Activated CD4-positive, CD25-positive, alpha-beta regulatory T cell (primary cell): ENCODE measurements at places on chromosomes 11 and 22.

- no peak for DNase-seq
Measured at GRCh38 chr11:67111261-67111660, 7.8 kb upstream of the KDM2A start.

DNA sequence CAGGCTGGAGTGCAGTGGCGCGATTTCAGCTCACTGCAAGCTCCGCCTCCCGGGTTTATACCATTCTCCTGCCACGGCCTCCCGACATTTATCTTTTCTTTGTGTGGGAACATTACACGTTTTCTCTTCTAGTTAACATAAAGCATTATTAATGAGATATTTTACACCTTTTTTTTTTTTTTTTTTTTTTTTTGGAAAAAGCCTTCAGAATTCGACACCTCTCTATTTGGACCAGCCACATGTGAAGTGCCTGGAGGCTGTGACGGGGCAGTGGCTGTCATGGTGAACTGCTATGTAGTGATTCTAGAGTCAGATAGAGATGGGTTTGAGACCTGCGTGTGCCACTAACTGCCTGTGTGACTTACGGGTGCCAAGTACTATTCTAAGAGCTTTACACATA, 64.3 kb downstream of the SMIM38 start:
- no peak for DNase-seq

DNA sequence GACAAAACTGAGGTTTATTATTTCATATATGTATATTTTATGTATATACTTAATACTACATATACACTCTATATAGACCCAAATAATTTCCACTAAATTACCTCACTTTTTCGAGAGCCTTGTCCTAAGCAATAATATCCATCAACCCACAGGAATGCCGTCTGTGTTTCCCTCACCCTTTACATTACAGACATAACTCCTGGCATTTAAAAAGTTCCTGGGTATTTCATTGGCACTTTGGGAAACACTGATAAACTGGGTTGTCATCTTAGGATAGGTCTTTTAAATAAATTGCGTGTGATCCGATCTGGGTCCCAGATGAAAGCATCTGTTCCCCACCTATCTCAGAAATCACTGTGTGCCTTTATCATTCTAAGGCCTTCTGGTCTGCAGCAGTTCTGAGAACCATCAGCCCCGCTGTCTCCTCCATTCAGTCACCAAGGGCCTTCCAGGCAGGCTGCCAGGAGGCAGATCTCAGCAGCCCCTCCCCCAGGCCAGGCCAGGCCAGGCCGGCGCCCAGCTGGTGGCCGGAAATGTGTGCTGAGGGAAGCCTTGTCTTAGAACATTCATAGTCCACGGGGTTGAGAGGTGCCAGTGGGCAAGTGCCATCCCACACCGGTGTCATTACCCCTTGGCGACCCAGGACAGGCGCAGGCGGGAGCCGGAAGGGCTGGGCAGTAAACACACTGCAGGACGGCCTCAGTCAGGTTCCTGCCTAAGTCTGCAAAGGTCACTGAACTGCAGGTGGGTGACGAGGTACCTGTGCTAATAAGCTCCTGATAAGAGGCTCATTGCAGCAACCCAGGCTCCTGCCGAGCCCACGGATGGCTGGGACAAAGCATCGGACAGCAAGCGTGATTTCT, 3.3 kb downstream of the FGF19 start:
- DNase-seq, result no peak

DNA sequence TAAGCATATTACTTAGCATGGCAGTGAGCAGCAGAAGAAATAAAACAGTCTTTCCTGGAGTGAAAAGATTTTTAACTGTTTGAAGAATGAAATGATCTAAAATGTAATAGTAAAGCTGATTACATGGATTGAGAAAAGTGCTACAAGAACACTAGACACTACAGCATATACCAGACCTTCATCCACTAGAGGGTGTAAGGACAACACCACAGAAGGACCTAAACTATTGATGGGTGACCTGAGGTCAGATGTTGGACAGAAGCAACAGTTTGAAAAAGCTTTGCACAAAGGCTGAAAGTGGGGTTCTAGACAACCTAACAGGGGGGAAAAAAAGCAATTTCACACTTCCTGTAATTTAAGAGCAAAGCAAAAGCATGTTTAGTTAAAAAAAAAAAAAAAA, 97.7 kb downstream of the RBFOX2 start:
- no peak for DNase-seq

DNA sequence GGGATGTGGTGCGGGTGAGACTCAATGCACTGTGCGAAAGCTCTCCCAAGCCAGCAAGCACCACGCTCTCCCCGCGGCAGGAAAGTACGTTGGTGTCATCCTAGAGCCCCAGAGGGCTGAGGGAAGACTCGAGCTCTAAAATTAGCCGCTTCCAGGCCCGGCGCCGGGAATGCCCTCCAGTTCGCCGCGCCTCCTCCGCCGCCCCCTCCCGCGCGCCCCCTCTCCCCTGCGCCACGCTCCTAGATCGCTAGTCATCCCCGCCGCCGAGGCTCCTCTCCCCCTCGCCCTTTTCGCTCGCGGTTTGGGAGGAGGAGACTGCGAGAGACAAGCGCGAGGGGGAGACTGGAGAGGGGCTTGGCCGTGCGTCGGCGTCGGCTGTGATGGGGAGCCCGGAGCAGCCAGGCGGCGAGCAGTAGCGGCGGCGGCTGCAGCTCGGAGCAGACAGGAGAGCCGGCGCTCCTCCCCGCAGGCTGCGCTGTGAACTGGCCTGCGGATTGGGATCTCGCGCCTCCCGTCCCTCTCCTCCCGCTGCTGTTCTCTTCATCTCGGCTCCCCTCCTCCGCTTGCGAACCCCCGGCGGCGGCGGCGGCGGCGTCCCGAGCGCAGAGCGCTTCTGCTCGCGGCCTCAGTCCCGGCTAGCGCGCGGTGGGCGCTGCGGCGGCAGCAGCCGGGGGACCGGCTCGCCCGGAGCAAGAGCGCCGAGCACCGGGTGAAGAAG, at the start of gene FAT3:
Gene FAT3, plus strand, starts transcription at position 412 of the 718 bp plus-strand sequence. CDS start 127,295 bp downstream, outside the sequence.
- DNase-seq, result no peak

GRCh38 chr11:8638300-8638699, 44.2 kb downstream of the TRIM66 start:
- DNase-seq, result no peak

DNA sequence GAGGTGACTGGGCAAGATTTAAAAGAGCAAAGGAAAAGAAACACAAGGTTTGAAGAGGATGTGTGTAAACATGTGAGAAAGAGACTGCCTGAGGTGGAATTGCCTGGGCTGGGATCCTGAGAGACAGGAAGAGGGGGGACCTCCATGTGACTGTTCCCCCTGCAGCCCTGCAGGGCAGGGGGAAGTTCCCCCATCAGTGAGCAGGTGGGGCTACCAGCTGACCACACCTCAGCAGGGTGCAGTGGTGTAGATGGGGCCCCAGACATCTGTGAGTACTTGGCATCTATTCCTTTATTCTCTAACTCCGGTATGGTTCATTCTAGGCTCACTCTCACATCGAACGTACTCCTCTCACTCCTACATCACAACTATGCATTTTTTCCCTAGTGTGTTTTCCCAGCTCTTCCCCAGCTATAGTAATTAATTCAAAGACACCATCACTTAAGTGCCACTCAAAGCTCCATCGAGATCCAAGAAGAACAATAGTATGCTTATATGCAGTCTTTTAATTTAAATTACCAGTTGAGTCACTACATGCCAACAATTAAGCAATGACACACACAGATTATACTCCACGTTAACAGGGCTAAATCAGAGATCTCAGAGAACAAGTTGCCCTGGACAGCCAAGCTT, 42.7 kb downstream of the LGR4 start:
- no peak for DNase-seq
